ENCODE measurements at places on chromosomes 5 and 9.

GRCh38 chr5:119187776-119188529 is 117.1 kb downstream of the DMXL1 start:
- DNase-seq: no peak

- DNase-seq: no peak
Measured at GRCh38 chr5:112239996-112240395, 179.1 kb downstream of the EPB41L4A start.

DNA sequence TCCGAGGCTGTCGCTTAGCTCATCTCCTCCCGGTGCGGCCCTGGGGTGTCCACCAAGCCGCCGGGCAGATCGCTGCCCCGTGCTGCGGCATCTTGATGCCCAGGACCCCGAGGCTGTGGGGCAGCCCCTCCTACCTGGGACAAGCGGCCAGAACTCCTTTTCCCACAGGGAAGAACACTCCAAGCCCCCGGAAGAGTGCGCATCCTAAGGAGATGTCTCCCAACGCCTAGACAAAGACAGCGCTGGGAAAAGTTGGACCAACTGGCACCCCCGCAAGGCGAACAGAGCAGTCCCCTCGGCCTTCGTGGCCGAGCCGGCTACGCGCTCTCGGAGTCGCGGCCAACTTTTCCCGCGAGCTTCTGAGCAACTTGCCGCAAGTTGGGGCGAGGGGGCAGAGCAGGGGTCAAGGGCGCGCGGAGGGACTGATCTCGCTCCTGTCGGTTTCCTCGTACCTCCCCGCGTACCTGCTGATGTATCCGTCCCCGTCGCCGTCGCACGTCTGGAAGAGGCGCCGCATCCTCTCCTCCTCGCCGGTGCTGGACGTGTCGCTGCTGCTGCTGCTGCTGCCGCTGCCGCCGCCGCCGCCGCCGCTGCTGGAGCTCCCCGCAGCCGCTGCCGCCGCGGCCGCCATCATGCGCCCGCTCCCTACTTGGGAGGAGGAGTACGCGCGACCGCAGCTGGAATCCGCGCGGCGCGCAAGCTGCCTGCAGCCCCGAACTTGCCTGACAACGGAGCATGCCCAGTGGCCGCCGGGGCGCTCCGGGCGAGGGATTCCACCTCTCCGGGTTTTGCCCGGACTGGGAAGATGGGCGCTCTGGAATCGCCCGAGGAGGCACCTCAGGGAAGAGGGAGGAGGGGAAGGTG is at the start of gene MCC:
TSS of gene MCC (minus strand) at position 673 of the 864 bp plus-strand sequence.
- DNase-seq: peak; percentile 59

DNA sequence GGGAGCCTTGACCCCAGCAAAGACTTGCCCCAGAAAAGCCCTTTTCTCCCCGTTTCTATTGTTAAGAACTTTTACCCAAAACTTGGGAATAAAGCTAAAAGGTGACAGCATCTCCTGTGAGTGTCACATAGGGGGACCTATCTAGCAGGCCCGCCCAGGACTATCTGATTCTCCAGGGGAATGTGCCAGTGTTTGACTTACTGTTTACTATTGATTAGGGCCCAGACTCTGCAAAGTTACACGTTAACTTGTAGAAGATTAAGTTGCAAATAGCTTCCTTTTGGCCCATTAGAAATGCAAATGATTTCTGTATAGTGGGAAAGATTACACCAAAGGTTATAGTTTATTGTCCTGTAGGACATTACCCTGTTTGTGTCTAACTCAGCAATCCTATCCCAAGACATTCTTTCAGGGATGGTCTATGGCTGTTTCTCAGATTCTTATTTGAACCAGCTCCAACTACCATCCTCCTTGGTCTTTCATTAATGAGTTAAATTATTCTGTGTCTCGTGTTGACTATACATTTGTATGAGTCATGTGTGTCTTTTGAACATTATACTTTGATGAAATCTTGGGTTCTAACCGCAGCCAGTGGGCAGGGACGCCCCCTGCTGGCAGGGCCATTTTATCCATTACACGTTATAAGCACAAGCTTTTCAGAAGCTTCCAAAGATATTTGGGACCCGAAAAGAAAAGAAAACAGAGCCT is 60.7 kb downstream of the HRH2 start:
- no peak for DNase-seq

GRCh38 chr5:170606941-170607340 is 103.1 kb downstream of the KCNIP1 start:
- DNase-seq: no peak

GRCh38 chr5:82991059-82991458 is 86.1 kb downstream of the TMEM167A start:
- DNase-seq: no peak

GRCh38 chr9:110590816-110591215 is 11.3 kb upstream of the SVEP1 start:
- DNase-seq: no peak

- no peak for DNase-seq
Measured at GRCh38 chr5:134457801-134458200, 46.1 kb upstream of the CDKN2AIPNL start.

DNA sequence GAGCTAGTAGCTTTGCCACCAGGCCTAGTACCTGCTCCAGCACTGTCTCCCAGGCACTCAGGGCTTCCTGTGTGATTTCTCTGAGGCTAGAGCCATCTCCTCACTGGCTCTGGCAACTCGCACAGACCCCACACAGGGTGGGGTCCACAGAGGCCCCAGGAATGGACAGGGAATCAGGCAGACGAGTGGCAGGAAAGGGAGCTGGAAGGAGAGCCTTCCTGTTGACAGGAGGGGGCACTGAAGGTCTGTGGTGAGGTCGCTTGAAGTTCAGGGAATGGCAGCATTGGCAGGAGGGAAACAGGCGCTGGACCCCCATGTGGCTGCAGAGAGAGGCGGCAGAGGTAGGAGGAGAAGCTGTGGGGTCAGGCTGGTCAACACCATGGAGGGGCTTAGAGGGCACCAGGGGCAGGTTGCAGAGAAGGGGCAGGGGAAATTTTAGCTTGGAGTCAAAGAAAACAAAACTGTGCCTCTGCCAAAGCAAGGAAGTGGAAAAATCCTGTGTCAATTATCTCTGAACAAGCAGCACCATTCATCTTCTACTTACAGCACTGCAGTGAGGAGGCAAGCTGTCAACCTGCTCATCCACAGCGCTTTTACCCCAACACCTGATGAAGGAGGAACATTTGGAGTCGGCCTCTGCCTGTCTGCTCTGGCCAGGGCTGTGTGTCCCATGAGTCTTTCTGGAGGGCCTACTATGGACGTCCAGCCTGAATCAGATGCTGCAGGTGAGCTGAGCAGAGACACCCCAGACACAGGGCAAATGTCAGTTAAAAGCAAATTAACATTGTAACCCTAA is 270.2 kb downstream of the FSTL4 start:
- DNase-seq: no peak

DNA sequence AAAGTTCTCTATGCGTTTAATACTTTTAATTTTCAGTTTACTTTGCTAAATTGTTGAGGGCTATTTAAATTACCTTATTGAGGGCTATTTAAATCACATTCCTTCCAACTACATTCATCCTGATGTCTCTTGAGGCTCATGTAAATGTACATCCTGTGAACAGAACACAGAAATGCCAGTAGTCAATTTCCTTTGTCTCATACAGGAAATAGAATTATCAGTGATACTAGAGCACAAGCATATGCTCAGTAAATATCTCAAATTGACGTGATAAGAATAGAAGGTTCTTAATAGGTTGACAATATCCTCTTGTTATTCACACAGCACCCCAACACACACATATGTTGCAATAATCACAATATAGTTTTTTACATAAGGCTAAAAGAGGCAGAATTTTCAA is 449.0 kb downstream of the CYLC2 start:
- no peak for DNase-seq

GRCh38 chr5:10579536-10580521 is 16.0 kb downstream of the ANKRD33B start:
- no peak for DNase-seq

GRCh38 chr9:38507587-38507986 is 83.3 kb upstream of the IGFBPL1 start:
- no peak for DNase-seq

GRCh38 chr5:165579911-165580310 is 2074.5 kb downstream of the MAT2B start:
- no peak for DNase-seq

- DNase-seq: no peak
Measured at GRCh38 chr5:963673-964531, 44.7 kb upstream of the NKD2 start.

DNA sequence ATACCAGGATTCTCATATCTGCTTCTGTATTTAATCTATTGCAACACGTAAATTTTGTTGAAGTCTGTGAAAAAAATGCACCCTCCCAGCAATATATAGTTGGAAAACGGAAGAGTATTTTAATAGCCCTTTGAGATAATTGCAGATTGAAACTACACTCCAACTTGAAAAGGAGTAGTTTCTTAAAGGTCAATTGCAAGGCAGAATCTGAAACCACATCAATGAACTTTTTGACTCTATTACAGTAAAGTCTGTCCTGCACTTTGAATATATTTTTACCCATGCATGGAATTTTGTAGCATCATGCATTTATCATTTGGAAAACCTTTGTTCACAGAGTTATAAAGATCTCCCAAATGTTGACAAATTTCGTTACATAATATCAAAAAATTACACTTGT is 311.6 kb upstream of the NREP start:
- DNase-seq: no peak

GRCh38 chr5:68279984-68280383 is 64.4 kb downstream of the PIK3R1 start:
- no peak for DNase-seq

GRCh38 chr5:122152266-122152900 is 23.0 kb downstream of the ZNF474 start:
- no peak for DNase-seq

GRCh38 chr5:109468288-109468676 is 58.5 kb upstream of the PJA2 start:
- DNase-seq: no peak

DNA sequence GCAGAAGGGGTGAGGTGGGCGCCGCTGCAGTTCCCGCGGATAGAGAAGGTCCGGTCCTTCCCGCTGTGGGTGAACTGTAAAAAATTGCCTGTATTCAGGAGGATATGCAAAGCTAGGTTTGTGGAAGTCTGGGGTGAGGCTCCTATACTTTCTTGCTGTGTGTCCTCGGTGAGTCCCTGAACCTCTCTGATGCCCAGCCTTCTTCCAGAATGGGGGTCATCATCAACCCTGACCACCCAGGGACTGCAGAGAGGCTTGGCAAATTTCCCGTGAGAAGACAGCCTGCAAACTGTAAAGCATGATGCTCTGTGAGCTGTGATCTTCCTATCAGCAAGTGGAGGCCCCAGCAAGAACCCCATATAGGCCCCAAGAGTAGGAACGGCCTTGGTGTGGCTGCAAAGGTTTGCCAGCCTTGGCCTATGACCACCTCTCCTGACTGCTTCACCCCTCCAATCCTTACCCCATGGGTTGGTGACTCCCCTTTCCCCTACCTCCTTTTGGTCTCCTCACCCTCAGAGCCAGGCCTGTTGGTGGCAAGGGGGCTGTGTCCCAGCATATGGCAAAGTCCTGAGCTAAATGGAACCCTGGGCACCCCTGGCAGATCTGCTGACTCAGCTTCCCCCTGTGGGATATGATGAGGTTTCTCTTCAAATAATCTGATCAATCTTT is 760 bp downstream of the ALDH1B1 start:
- no peak for DNase-seq

- DNase-seq: no peak
Measured at GRCh38 chr9:130138171-130138653, 34.0 kb upstream of the NCS1 start.

GRCh38 chr5:100110497-100110896 is 424.7 kb upstream of the FAM174A start:
- no peak for DNase-seq

- no peak for DNase-seq
Measured at GRCh38 chr5:16585041-16585667, 31.6 kb downstream of the RETREG1 start.

DNA sequence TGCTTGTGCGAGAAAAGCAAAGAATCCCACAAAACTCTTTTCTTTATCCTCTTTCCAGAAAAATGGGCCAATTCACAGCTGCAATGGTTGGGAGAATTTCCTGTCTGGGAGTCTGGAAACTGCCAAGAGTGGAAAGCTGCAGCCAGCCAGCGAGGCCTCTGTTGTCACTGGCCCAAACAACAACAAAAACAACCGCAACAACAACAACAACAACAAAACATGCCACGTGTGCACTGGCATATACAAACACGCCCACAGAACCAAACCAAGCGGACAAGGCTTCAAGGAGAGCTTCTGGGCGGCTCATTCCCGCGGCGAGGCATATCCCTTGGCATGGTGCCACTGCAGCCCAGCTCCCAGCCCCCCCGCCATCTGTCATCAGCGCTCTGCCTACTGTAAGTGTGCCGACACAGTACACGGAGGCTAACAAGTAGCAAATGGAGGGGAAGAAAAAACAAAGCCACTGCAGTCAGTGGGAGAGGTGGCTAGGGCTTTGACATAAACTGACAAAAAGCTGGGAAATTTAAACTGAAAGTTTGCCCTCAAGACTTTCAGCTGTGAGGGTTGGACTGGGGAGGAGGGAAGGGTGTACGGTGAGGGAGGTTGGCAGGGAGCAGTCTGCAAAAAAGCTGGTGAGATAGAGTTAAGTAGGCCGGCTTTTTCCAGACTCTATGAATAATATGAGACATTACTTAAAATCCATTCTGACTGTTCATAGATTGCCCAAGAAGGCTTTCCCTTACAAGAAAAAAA is 165.0 kb upstream of the ZNF462 start:
- DNase-seq: peak; percentile 45

GRCh38 chr9:130240410-130241197 is 25.0 kb upstream of the HMCN2 start:
- no peak for DNase-seq

DNA sequence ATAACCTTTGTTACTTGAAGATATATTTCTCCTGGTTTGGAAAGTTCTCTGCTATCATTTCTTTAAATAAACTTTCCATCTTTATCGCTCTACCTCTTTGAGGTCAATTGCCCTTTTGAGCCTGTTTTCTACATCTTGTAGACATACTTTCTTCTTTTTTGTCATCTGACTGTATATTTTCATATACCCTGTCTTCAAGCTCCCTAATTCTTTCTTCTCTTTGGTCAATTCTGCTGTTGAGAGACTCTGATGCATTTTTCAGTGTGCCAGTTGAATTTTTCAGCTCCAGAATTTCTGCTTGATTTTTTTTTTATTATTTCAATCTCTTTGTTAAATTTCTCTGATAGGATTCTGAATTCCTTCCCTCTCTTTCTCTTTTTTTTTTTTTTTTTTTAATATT is 511.2 kb upstream of the GRAMD2B start:
- no peak for DNase-seq

DNA sequence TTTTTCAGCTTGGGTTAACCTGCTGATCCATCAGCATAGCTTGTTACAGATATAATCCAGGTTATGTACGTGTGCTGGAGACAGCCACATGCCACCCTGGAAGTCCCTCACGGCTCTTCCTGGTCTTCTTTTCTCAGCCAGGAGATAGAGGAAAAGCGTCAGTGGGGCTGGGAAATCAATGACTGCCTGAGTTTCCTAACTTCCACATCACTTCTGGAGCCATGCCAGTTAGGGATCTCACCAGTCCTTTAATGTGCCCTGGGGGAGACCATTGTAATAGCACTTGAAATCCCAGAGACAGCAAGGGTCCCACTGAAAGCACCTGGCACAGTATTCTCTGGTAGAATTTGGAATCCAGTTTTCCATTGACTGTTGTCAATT is 29.2 kb downstream of the ANXA2R start:
- DNase-seq: no peak

GRCh38 chr9:75242426-75242825 is 154.1 kb downstream of the OSTF1 start:
- no peak for DNase-seq

GRCh38 chr9:79610019-79610631 is 38.4 kb downstream of the TLE4 start:
- DNase-seq: peak; percentile 43

Data from left renal cortex interstitium (tissue), 4 donors.